ENCODE measurements at places on chromosomes 3 and 15.
A peak's percentile ranks its signal among the peaks of the same experiment; 100 is the strongest.

DNA sequence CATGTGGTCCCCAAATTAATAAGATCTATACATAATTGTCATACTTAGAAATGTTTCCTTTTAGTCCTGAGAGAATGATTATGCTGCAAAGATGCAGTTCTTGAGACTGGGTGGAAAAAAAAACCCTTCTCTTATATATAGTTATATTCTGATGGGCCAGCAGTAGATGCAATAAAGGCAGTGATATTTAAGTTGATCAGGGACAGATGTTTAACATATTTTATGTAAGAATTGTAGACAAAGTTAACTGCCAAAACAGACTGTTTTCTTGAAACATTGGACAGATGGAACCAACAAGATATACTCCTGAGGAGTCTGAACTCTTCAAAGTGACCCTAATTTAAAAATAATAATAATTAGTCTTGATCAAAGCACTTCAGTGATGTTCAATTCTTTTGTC is 172.0 kb upstream of the LRIG1 start:
- no peak for DNase-seq

DNA sequence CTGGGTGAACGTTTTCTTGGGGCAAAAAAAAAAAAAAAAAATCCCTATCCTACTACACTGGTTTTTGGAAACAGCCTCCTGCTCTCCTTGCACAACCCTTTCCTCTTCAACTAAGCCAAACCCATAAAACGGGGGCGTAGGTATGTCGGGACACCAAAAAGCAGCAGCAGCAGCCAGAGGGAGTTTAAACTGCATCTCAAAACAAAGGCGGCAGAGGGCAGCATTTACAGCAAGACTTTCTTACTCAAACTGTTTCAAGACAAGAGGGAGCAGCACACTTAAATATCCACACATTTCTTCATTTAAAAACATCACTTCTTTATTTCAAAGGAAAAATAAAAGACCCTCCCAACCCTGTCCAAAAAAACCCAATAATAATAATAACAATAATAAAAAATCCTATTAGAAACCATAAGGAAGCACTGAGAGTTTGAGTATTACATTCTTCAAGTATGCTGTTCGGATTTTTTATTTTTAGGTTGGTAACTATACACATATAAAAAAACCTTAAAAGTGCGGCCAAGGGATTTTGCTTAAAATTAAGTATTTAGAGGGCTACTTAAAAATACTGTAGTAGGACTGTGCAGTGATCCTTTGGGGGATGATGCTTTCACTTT is 43.9 kb upstream of the PLXND1 start:
- DNase-seq: peak; percentile 61

GRCh38 chr3:89344076-89344475 is 236.7 kb downstream of the EPHA3 start:
- no peak for DNase-seq

DNA sequence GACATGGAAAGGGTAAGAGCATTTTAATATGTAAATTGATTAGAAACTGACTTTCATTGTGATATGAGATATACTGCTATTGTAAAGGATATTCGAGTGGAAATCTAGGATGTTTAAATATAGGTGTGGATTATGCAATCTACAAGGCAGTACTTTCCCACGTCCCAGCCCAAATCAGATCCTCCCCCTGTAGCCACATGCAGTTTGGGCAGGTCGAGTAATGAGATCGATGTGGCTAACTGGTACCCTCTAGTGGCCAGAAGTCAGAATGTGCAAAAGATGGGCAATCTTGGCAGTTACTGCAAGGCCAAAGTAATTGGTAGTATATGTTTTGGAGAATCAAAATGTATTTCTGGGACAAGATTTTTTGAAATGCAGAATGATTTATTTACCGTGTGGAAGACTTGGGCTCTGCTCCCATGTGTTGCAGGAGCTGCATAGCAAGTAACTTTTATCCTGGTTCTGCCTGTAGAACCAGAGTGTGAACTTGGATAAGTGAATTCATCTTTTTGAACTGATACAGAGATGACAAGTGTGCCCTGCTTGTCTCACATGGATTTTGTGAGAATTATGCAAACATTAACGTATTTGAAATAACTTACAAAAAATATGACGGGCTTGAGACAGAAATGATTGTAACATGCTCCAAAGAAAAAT is 94.5 kb upstream of the ADAMTSL3 start:
- peak; percentile 21 for DNase-seq

GRCh38 chr15:85404176-85404917 is 23.9 kb downstream of the AKAP13 start:
- DNase-seq: no peak

DNA sequence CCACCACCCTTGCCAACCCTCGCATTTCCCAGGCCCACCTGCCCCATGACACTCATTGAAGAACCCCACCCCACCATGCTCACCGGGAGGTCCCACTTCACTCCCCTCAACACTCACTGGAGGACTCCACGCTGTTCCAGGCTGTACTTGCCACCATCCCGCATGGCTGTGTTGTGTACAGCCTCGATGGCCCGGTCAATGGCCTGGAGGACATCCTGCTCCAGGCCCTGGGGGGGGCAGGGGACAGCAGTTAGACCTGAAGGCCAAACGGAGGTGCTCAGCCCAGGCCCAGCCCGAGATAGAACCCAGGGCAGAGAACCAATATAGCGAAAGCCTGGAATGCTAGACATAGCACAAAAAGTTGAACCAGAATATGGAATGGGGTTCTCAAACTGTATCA is 2.9 kb downstream of the NCKIPSD start:
- DNase-seq: no peak

DNA sequence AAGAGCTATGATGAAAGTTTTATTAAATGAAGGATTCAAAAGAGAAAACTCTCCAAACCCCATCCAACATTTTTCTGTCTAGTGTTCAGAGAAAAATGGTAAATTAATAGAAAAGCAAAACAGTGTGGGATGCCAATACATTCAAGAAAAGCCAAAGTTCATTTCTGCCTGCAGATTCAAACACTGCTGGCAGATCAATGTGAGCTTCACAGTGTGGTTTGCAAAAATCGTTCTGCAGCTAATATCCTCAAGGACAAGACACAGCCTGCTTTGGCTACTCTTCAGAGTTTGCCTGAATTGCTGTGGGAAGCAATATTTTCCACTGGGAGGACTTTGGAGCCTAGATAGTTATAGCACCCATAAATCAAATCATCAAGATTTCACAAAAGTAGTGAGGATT is 619.9 kb upstream of the SUCLG2 start:
- DNase-seq: no peak

DNA sequence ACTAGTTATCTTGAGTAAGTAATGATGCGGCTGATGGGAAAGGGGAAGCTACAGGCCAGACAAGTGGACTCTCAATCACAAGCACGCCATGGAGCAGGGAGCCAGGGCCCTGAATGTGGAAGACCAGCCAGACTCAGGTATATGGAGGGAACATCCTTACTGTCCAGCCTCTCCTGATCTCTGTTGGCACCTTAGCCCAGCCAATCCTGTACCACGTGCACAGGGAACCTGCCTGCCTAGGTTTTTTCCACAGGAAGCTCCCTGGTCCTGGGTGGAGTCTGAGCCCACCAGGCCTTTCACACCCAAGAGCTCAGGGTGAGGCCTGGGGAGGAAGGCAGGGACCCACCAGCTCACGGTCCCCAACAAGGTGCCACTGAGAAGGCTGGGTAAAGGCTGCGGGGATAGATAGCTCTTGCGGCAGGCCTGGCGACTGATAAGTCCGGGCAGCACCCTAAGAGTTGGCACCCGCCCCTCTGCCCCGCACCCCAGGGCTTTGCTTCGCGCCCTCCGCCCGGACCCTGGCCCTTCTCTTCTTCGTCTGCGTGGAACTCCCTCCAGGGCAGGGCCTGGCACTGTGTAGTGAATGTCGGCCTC is 933 bp upstream of the APEH start:
- DNase-seq: no peak

DNA sequence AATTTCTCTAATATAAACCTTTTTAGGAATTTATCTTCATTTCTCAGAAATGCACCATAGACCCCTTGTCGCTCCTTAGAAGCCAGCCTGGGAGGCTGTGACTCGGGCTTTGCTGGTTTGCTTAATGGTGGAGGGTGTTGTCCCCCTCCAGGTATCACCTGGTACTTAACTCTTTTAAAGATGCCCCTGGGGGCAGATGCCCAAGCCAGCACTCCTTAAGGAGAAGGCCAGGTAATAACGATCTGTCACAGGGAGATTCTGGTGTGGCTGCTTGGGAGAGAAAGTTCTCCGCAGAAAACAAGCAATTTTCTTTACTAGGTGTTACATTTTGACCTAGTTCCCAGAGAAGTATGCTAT is 22.3 kb downstream of the EHD4 start:
- no peak for DNase-seq

DNA sequence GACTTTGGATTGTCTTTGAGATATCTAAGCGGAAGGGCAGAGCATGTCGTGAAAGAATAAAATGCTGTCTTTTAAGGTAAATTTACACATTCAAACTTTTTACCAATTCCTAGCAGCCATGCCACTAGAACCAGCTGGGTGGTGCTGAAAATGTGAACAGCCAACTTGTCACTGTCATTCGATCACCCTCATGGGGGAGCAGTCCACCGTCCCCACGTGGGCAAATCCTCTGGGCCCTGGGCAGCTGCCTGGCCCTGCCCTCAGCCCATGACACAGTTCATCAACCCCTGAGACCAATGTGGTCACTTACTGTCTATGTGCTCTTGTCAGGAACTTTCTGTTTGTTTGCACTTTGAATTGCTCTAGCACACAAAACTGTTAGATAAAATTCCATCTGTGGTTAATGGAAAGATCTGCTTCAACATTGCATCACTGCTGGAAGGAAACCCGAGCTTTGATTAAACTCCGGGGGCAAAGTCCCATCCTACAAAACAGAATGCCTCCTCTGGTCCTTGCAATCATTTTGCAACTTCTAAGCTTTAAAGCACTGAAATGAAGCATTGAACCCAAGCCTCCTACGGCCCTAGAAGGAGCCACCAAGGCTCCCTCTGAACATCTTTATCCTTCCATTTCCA is 50.1 kb downstream of the PCSK6 start:
- DNase-seq: no peak

DNA sequence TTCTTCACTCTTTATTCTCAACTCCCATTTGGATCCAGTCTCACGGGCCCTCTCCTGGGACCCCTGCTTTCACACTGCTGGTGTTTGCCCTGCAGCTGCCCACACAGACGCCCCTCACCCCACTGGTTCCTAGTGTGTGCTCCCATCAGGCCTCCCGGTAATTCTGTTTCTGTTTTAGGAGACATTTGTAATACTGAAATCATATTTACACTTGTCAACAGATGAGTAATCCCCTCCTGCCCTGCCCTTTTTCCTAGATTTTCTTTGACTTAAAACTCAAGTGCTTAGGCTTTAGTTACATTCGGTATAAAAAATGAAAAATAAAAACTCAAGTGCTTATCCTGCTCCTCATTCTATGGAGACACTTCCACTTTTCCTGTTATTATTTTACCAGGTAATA is 18.4 kb upstream of the ABTB1 start:
- DNase-seq: no peak

DNA sequence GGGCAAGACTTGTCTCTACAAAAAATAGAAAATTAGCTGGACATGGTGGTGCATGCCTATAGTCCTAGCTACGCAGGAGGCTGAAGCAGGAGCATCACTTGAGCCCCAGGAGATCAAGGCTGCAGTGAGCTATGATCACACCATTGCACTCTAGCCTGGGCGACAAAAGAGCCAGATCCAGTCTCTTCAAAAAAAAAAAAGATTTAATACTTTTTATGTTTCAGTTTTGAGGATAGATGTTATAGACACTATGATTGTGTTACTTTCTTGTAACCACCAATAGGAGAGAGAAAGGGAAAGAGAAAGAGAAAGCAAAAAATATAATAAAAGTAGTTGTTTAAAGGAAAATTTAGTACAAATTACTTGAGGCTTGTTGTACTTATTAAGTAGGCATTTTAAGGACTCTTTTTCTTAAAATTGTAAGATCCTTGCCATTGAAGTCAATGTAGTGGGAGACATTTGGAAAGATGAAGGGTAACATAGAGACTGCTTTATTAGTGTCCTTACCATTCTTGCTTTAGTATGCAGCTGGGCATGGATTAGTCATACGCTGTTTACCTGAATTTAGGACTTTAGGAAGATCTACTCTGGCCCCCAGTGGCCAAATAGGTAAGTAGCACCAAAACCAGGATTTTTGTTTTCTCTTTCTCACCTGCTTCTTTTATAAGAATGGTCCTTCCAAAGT is 35.1 kb upstream of the ZDHHC23 start:
- no peak for DNase-seq

DNA sequence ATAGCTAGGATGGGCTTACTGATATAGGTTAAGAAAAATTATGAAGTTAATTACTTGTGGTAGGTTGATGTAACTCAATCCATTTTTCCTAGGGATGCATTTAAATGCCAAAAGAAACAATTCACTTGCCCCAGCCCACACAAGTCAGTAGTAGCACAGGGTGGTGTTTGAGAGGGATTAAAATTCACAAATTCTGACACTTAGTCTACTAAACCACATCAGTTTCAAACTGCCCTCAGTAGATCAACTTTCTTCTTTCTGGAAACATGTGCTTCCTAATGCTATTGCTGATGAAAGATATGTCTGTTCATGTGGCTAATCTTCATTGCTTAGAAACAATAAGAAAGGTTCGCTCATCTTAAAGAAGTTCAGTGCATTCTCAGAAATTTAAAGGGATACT is 160.6 kb downstream of the EPHA3 start:
- no peak for DNase-seq

DNA sequence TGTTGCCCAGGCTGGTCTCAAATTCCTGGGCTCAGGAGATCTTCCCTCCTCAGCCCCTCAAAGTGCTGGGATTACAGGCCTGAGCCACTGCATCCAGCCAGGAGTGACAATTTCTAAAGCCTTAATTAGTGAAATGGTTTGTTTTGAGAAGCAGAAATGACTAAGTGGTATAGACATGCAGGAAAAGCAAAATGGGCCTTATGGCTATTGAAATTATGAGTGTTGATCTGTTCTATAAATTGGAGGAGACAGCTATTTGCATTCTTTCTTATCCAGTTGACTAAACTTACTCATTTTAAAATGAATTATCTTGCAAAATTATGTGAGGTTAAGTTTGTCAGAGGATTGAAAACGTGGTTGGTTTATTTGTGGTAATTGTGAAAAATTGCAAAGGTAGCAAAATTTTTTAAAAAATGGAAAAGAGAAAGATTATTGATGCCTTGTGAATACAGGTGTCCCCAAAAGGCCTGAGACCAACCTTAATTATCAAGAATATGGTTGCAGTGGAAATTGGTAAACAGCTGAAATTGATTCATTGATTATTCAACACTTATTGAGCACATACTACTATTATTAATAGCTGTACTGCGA is 7.9 kb downstream of the RAP2B start:
- no peak for DNase-seq

- DNase-seq: no peak
Measured at GRCh38 chr3:10432156-10432845, 73.1 kb downstream of the ATP2B2 start.

GRCh38 chr15:74844319-74845207 is 1.6 kb upstream of the ULK3 start:
- DNase-seq: no peak

GRCh38 chr3:180911876-180912303 is 580 bp upstream of the FXR1 start:
- DNase-seq: no peak

GRCh38 chr3:73100741-73101559 is 39.5 kb downstream of the EBLN2 start:
- DNase-seq: peak; percentile 26

- DNase-seq: no peak
Measured at GRCh38 chr3:49654955-49655556, 19.1 kb upstream of the APEH start.

GRCh38 chr3:176919836-176920765 is 277.2 kb downstream of the TBL1XR1 start:
- DNase-seq: peak; percentile 14

GRCh38 chr3:184341925-184342324 is 4.5 kb downstream of the FAM131A start:
- no peak for DNase-seq
